ENCODE measurements at places on chromosomes 1 and 21.

DNA sequence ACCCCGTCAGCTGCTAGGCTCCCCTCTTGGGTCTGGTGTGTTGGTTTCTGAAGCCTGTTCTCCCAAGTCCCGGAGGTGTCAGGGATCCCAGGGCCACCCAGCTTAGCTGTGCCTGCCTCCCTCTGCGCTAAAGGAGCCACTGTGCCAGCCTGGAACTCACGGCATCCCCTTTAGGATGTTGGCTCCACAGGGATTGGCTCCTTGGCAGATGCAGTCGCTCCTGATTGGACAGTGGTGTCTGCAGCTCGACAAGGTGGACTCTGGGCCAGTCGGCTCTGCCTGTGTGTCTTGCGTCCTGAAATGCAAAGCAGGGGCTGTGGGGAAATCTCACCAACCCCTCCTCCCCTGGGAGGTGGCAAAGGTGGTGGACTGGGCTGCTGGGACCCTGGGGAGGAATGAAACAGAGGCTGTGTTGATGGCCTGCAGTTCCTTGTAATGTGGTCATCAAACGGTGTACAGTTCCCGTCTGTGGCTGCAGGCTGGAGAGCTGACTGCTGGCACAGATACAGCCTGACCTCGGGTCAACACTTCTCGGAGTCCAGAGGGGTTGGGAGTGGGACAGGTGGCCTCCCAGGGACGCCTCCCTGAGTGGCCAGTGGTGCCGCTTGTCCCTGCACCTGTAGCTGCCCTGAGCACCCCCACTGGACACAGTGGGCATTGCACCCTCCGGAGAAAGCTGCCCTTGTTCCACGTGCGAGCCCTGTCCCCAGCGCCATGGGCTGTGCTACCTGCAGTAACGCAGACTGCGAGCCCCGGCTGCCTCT, 11.5 kb upstream of the KCNAB2 start:
- no peak for DNase-seq

- DNase-seq = no peak
Observed at GRCh38 chr1:6111571-6111970, 65.9 kb downstream of the KCNAB2 start.

- no peak for DNase-seq
Observed at GRCh38 chr21:14241297-14241696, 25.3 kb downstream of the RBM11 start.

DNA sequence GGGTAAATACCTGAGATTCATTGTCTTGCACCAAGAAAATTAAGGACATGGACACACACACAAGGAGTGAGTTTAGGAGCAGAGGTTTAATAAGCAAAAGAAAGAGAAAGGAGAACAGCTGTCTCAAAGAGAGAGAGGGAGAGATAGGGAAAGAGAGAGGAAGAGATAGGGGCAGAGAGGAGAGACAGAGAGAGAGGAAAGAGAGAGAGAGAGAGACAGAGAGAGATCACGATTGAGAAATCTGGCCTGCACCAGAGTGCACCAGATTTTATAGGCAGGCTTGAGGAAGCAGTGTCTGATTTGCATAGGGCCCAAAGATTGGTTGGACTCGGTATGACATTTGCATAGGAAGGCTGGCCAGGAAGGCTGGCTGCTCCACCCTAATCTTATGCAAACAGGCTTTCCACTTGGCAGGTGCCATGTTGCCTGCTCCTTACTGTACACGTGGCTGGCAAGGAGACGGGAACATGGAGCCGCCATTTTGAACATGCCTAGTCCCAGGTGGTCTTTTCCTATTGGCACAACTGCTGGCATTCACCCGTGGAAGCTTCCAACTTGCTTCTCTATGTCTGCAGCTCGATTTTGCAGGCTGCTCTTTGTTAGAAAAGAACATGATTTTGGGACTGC, 419.9 kb downstream of the ZP4 start:
- no peak for DNase-seq

DNA sequence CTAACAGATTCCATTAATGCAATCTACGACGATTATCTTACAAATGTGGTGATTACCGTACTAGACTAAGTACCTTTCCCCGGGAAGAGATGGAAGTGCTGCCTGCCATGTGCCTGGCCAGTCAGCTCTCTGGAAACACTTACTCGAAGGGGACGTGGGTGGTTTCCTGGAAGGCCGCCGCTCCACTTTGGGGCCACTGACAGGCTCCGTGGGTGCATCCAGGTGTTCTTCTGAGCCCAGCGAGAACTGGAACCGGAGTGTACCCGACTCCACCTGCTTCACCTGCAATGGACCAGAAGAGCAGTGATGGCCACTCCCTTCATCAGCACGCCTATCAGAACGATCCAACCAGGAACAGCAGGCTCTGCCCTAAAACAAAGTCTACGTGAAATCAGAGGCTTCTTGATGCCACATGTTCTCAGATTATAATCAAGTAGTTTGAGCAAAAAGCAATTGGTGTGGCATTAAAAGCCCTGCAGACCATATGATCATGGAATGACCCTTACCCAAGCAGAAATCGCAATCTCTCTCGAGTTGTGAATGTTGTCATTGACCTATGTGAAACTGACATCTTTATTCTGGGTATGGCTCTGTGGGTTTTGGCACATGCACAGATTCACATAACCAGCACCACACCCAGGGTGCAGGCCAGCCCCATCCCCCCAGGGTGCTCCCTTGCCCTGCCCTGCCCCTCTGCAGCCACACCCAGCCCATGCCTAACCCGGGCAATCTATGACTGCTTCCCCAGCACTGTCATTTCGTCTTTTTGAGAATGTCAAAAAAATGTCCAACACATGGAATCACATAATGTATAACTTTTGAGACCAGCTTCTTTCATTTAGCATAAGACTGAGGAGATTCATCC, 64.5 kb downstream of the NPHP4 start:
- DNase-seq = no peak

- DNase-seq = no peak
Observed at GRCh38 chr1:41875487-41875886, 43.2 kb downstream of the HIVEP3 start.

- DNase-seq = no peak
Observed at GRCh38 chr1:180816132-180816531, 96.6 kb upstream of the KIAA1614 start.

DNA sequence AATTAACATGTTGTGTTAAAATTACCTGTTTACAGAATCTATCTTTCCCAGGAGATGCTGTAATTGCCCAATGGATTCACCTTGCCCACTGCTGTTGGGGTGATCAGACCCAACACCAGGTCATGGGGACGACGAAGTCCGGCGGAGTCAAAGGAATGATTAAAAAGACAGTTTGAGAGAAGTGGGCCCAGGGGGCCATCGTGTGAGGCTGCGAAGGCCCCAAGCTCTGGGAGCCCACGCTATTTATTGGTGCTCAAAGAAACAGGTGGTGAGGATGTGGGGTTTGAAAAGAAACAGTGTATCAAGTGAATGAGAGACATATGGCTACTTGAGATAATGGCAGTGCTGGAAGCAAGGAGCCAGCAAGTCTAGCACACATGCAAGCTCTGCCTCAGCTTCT, 16.3 kb upstream of the L1TD1 start:
- DNase-seq = no peak

GRCh38 chr1:86714561-86715244, 10.3 kb downstream of the SH3GLB1 start:
- DNase-seq = no peak

- no peak for DNase-seq
Observed at GRCh38 chr1:29186252-29186651, 4.6 kb upstream of the SRSF4 start.

- DNase-seq = no peak
Observed at GRCh38 chr1:163248064-163248463, 45.3 kb upstream of the RGS5 start.

GRCh38 chr1:166884040-166884642, 8.1 kb upstream of the TADA1 start:
- no peak for DNase-seq

DNA sequence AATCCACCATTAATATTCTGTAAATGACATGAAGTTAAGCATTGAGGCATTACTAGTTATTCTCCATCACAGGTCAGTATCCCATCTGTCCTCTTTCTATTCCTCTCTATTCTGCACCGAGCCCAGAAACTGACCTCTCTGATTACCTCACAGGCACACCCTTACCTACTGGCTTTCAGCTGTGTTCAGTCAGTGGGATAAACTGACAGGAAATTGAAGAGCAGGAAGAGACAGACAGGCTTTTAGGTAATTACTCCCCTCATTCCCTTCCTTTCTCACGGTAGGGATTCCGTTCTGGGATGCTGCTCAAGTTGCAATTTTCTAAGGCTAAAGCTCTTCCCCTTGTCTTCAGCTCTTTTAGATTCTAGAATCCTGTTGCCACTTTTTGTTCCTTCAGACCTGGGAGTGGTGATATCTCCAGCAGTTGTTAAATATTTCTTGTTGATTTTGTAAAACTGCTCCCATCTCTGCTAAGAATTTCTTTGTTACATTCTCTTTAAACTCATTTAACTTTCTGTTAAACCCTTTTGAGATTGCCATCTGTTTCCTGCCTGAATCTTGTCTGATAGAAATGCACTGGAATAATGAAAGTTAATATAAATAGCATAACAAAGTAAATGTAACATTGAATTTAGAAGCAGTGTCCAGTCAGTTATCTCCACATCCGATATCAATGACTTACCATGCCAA, 1063.4 kb downstream of the PLA2G4A start:
- no peak for DNase-seq

DNA sequence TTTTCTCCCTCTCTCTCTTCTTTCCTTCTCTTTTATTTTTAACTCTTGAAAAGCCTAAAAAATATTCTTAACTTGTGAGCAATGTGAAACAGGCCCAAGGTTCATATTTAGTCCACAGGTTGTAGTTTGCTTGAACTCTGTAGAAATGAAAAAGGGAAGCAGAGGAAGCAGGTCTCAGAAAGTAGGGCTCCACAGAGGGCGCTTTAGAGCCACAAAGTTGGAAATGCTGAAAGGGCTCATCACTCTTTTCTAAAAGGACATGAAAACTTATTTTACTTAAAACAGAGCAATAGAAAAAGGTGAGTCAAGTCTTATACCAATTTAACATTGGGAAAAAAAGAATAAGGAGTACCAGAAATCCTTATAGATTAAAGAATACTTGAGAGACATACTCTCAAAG, 247.0 kb downstream of the USP25 start:
- no peak for DNase-seq

- no peak for DNase-seq
Observed at GRCh38 chr1:42756956-42757891, 9.6 kb downstream of the P3H1 start.

DNA sequence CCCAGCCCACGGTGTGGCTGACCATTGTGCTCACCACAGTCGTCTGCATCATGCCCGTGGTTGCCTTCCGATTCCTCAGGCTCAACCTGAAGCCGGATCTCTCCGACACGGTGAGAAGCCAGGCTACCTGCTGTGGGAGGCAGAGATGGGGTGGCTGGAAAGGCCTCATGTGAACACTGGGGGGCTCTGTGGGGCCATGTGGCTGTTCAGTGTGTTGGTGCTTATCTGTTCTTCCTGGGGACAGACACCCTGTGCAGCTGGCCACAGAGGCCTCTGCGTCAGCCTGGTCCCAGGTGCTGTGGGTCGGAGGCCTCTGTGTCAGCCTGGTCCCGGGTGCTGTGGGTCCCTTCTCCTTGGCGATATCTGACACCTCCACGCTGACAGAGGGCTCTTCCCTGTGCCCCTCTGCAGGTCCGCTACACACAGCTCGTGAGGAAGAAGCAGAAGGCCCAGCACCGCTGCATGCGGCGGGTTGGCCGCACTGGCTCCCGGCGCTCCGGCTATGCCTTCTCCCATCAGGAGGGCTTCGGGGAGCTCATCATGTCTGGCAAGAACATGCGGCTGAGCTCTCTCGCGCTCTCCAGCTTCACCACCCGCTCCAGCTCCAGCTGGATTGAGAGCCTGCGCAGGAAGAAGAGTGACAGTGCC, 23.2 kb downstream of the ATP8B2 start:
- no peak for DNase-seq

GRCh38 chr1:212561501-212561931, 47.0 kb upstream of the ATF3 start:
- DNase-seq = no peak

DNA sequence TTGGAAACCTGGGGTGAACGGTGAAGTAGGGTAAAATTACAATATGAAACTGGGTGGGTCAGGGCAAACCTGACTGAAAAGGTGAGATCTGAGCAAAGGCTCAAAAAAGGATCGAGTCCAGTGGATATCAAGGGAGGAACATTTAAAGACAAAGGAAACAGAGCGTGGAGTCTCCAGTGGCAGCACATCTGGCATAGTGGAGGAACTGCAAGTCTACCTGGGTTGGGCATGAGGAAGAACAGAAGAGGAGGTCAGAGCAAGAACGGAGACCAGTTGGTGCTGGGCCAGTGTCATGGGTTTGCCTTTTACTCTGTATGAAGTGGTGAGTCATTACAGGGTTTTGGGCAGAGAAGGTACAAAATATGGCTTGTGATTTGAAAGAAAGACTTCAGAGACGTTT, 163.7 kb downstream of the NTPCR start:
- DNase-seq = no peak

GRCh38 chr1:26297791-26298124, 8.7 kb downstream of the UBXN11 start:
- no peak for DNase-seq

DNA sequence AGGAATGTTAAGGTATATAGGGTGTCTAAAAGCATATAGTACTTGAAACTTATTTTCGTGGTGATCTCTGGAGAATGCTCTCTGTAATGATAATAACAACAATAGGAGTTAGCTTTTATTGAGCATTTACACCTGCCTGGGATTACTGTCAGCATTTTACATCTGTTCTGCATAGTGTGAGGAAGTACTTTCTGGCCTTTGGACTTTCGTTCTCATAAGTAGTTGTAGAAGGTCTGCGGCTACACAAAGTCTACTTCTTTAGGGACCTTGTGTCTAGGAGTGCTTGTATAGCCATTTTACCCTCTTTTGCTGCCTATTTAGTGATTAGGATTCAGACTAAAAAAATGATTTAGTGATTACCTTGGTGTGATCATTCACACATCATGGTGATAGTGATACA, 103.6 kb upstream of the GPR52 start:
- DNase-seq = peak; percentile 10

DNA sequence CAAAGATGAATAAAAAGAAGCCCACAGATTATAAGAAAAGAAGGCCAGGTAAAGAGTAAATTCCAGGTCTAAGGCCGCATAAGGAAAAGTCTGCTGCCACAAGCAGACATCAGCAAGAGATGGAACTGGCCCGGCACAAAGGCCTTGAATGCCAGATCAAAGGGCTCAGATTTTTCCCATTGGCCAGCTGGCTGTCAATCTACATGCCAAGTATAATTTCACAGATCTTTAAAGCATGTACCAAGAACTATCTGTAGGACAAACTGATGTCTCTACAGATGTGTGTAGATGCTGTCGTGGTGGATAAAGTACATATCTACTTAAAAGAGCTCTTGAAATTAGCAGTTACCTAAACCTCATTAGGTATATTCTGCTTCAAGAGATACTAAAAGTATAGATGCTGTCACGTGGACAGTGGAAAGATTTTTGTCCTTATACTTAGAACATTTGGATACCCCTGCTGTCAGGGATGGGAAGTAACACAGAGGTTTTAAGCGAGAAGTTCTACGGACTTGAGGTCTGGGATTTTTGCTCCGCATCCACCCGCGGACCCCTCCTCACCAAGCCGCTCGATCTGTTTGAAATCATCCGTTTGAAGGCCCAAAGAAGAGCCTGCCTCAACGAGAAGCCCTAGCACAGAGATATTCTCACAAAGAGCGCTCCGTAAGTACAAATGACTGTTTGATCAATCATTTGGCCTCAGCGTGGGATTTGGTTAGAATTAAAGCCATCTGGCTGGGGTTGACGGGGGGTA, 10.1 kb downstream of the GLIS1 start:
- DNase-seq = no peak

GRCh38 chr1:60415696-60416095, 342.1 kb upstream of the C1orf87 start:
- no peak for DNase-seq

GRCh38 chr1:208000504-208000903, 89.6 kb upstream of the CD34 start:
- no peak for DNase-seq
